Fibroblast of lung (primary cell): ENCODE measurements at places on chromosomes 3 and 15. TPM values are rescaled to one million over a fixed set of nuclear protein-coding genes. Genes with fewer than 3 reads are reported as not detected.

DNA sequence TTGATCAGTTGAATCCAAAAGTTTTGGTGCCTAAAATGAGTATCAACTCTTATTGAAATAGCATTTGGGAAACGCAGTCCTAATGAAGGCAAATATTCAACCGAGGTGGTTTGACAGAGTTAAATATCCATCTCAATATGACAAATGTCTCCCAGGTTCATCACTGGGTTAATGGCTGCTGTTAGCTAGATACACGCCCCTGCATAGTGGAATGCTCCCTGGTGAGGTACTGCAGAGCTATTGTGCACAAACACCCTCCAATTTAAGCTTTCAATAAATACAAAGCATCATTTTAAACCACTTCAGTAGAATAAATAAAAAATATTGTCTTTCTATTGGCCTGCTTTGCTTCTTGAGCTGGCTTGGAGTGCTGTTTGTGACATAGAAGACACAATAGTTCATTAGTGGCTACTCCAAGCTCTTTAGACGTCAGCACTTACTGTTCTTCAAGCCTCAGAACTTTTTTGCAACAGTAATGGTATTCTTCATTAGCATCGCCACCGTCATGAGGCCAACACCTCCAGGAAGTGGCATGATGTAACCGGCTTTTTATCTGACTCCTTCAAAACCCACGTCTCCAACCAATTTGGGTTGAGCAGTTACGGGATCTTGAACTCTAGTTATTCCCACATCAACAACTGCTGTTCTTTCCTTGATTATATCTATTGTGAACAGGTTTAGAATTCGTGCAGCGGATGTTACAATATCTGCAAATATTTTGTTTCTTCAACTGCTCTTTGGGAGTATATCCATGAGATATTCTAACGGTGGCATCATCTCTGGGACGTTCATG is 1159.6 kb upstream of the EPHA6 start:
- no peak for DNase-seq

DNA sequence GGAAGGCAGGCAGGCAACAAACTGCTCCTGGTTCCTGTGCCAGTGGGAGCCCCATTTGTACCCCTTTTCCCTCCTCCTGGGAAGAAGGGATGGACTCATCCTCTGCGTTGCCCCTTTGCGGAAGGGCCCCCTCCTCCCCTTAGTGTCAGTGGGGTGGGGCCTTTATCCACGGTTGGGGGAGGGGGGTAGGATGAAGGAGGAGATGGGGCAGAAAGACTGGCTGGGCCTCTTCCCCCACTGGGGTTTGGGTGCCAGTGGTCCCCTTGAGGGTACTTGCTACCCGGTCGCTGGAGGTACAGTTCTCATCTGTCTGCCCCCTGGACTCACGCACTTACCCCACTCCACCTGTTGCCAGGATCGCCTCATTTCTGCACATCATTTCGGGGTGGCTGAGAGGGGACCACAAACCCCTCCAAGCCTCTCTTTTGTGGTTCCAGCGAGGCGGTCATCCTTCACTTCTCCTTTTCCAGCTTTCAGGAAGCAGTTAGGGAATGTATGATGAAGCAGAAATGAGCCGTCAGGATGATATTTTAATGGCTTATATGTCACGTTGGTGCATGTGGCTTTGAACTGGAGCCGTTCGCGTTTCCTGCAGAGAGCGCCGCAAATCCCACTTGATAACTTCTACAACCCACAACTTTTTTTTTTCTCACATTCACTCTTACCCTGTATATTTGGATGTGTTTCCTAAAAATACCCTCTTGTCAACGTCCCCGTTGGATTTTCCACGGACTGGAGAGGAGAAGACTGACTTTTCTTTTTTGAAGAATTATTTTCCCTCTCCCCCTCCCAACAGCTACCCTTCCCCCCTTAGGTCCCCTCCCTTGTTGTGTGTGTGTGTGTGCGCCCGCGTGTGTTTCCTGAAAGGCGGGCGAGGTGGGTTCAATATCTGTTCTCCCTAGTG is at the start of gene ZIC4:
TSS of gene ZIC4 (minus strand) at position 516 of the 904 bp plus-strand sequence. CDS start 3,746 bp downstream, outside the sequence.
- no peak for DNase-seq

DNA sequence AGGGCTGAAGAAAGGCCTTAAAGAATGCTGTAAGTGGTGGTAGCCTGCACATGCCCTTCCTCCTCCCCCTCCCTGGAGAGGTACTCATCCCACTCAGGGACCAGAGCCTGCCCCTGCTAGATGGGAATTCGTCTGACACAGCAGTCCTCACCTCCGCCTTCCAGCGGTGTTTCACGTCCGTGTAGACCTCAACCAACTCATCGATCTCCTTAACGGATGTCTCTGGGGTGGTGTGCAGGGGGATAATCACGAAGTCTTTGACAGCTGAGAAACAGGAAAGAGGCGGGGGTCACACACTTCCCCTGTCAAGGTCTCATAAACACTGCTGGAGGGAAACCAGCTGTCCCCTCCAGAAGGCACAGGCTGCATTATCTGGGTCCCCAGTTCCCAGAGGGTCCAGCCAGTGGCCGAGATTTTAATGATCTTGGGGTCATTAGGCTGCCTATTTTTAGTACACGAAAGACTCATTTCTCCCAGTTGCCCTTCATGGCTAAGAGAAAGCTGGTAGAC is 9.9 kb downstream of the DNASE1L3 start:
- no peak for DNase-seq

GRCh38 chr3:166606988-166607387 is 769.8 kb upstream of the BCHE start:
- no peak for DNase-seq

GRCh38 chr3:112579697-112580096 is 17.9 kb downstream of the SLC35A5 start:
- peak; percentile 44 for DNase-seq

DNA sequence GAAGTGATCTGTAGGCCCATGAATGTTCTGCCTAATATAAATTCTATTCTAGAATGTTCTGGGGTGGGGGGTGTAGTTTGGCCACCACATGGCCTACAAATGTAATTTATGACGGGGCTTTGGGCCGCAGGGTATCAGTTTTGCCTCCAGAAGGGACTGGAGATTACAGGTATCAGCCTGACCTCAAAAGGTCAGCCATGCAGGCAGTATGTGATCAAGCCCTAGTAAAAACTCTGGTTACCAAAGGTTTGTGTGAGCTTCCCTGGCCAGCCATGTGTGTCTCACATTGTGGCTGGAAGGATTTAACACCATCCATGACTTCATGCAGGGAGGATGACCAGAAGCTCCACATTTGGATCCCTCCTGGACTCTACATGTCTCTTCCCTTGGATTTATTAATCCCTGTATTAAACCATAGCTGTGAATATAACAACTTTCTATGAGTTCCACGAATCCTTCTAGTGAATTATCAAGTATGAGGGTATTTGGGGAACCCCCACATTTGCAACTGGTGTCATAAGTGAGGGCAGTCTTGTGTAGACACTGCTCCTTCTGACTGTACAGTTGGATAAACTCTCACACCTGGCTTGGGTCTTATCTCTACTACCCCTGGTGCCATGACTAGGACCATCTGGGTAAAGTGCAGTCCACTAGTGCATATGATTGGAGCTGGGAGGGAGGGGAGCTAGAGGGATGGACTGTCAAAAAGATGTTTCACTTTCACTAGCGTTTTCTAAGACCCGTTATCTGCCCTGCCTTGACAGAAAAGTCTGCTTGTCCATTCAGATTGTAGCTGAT is 50.0 kb upstream of the RFX7 start:
- no peak for DNase-seq

GRCh38 chr3:187186801-187187421 is 10.4 kb upstream of the RTP1 start:
- DNase-seq: peak; percentile 84

GRCh38 chr3:86702381-86702958 is 288.5 kb downstream of the VGLL3 start:
- DNase-seq: peak; percentile 23

DNA sequence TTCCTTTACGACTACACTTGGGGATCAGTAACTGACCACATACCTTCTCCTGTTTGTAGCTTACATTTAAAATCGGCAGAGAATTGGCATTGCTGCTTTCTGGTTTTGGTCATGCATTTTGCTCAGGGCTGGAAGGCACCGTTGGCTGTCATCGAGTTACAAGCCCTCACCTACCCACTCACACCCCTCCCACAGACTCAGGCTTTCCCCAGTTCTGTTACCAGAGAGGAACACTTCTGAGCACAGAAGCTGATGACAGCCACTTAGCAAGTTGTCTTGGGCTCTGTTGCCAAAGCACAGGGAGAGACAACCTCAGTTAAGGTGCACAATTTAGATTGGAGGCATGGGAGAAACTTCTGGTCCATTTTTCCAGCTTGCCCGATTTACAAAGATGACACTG is 204.8 kb upstream of the TOPAZ1 start:
- DNase-seq: no peak

GRCh38 chr15:84552896-84553295 is 47.9 kb upstream of the ZSCAN2 start:
- no peak for DNase-seq

DNA sequence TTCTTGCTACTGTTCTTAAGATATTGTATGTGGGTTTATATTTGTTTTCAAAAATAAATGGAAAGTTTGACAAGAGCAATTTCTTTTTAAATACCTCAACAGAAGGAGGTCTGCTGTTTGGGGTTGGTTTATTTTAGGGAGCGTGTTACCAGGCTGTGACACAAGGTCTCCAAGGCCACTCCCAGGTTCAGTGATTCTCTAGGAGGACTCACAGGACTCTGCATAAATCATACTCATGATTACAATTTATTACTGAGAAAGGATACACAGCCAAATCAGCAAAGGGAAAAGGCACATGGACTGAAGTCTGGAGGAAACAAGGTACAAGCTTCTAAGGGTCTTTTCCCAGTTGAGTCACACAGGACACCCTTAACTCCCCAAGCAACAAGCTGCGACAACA is 18.8 kb upstream of the MFSD1 start:
- DNase-seq: no peak

DNA sequence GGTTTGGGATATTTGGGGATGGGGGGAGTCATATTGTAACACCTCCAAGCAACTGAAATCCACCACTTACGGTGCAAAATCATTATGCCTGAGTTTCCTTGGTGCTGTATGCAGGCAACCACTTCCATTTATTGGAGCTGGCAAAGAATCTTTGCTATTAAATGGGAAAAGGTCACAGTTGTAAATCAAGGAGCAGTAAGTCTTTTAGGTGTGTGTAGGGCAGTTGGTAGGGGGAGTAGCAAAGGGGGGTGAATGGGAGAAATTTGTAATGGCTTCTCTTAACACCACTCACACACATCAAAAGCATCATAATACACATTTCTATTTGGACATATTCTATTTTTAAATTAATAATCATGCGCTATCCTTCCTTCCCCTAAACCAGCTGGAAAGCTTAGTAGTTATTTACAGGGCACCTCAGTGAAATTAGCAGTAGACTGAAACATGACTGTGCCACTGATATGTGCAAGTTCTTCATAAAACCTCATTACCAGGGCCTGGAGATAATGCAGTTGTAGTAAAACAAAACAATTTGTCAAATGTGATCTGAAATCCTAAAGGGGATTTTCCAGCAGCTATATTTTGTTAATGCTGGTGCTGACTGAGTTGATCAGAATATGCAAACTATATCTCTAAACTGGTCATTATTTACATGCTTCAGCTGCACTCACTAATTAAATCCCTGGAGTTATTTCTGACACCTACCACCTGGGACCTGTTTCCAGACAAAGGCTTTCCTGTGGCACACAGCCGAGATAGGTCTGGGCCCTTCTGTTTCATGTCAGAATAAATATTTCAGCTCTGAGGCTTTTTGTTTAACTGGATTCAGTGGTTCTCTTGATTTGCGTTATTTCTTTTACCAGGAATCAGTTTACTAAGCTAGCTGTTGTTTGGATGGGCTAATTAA is 90.1 kb downstream of the B3GALNT1 start:
- DNase-seq: no peak

- DNase-seq: no peak
Measured at GRCh38 chr3:40714771-40715345, 190.1 kb downstream of the ZNF621 start.

DNA sequence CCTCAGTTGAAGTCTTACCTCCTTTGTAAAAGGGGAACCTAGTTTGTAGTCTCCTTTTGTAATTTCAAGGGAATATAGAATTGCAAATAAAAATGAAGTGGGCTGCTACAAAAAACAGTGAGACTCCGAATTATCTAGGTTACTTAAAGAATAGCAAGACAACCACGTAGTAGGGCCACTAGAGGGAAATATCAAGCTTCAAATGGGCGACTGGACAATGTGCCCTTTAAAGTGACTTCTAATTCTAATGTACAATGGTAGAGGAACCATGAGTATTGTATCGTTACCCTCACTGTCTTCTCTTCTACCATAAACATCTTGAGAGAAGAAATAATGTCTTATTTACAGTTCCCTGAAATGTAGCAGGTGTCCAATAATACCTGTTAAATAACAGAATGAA is 56.3 kb downstream of the TP63 start:
- DNase-seq: no peak

DNA sequence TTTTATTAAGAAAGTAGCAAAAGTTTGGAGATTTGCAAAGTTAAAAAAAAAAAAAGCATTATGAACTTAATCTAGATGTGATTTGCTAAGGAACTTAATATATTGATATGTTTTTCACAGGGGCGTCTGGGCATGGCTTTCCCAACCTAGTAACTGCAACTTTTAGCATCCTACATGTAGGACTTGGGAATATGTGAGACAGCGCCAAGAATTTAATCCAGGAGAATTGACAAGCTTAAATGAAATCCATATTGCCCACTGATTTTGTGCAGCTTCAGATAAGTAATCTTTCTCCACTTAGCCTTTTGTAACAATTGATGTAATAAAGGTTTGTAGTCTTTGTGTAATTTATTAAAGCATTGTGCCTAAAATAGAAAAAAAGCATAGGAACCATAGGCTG is 982 bp upstream of the GABPB1 start:
- DNase-seq: peak; percentile 7

GRCh38 chr3:128170866-128171516 is 17.7 kb downstream of the EEFSEC start:
- DNase-seq: peak; percentile 88

GRCh38 chr3:24225385-24225950 is 269.2 kb downstream of the THRB start:
- no peak for DNase-seq

DNA sequence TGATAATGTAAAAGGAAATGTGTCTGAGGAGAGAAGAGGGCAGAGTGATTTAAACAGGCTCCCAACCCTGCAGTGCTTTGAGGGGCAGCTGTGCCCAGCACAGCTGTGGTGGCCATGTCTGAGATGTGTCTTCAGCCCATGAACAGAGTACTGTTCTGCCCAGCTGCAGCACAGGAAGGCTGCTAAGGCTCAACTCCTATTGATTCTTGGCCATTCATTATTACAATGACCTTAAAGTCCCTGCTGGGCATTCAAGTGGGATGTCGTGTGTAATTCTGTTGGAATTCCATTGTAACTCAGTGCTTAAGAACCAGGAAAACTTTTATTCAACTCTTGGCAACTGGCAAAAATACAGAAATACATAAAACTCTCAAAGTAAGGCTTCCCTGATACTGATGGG is 229.3 kb downstream of the MCTP2 start:
- DNase-seq: no peak

GRCh38 chr3:186976837-186977750 is 46.8 kb downstream of the ST6GAL1 start:
- DNase-seq: peak; percentile 82

CHAC1 gene
- 7.5 and 14.8 TPM in 2 replicates for polyA plus RNA-seq

RCN2 gene
- polyA plus RNA-seq: 89.6 and 106 TPM in 2 replicates

ARL14 gene
- polyA plus RNA-seq: not detected in 2 replicates

PCOLCE2 gene
- polyA plus RNA-seq: 4.8 and 16.1 TPM in 2 replicates

GOLGA8G gene
- polyA plus RNA-seq: not detected in 2 replicates

RHCG gene
- polyA plus RNA-seq: not detected in 2 replicates

SYNM gene
- polyA plus RNA-seq: 1.8 and 4.3 TPM in 2 replicates
